Immature natural killer cell (primary cell): ENCODE measurements at places on chromosomes 6 and 20. TPM values are rescaled to one million over a fixed set of nuclear protein-coding genes. Genes with fewer than 3 reads are reported as not detected.
A peak's percentile ranks its signal among the peaks of the same experiment; 100 is the strongest.

RSPO3 gene
- not detected for polyA plus RNA-seq

GMDS gene
- polyA plus RNA-seq, result 22.5 TPM

CDH22 gene
- polyA plus RNA-seq, result not detected

CST7 gene
- polyA plus RNA-seq, result 2,521 TPM

GPR6 gene
- not detected for polyA plus RNA-seq

DNA sequence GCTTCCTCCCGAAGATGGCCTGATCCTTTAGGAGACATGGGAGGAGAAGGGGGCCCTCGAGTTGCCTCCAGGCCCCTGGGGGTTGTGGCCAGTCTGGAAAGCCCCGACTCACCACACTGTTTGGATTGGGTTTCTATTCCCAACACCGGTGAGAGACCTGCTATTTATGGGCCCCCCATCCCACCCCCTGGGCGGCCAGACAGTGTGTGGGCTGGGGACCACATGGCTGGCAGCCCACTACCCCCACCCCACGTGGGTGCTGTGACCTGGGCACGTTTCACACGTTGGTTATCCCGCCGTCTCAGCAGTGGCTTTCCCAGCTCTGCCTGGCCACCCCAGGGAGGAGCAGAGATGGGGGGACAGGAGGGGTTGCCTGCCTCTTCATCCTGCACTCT, 116.1 kb downstream of the VEGFA start:
- DNase-seq, result no peak
- no peaks in the 10 kb centered on the region for H3K4me1 ChIP-seq
- H3K36me3 ChIP-seq, result no peaks in the 10 kb centered on the region
- no peak overlapping the region for H3K4me3 ChIP-seq
- H3K27ac ChIP-seq, result no peak overlapping the region

GRCh38 chr6:137219664-137220252, 573 bp upstream of the IFNGR1 start:
- peak overlapping the region; percentile 81 for H3K27ac ChIP-seq
- H3K27me3 ChIP-seq, result peaks cover 12% of the 10 kb centered on the region
- peaks cover 3% of the 10 kb centered on the region for H3K36me3 ChIP-seq
- no peak for DNase-seq

DNA sequence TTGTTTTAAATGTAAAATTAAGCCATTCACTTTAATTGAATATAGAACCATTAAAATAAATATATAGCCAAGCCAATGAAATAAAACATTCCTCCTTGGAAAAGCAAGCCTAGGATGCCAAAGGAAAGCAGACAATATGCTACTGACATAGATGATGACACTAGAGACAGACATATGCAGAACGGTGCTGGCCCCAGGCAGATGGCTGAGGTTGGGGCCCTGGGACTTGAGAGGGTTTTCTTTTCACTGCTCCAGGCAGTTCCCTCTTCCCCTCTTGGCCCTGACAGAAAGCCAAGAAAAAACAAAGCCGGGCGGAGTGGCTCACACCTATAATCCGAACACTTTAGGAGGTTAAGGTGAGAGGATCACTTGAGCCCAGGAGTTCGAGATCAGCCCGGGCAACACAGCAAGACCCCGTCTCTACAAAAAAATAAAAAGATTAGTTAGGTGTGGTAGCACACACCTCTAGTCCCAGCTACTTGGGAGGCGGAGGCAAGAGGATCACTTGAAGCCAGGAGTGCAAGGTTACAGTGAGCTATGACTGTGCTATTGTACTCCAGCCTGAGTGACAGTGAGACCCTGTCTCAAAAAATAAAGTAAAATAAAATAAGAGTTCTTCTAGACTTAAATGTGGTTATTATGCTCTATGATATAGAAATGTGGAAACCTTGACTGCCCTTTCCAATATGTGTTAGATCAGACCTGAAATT, 31.2 kb downstream of the FASTKD5 start:
- no peak for DNase-seq
- H3K4me3 ChIP-seq, result no peak overlapping the region
- no peak overlapping the region for H3K27ac ChIP-seq
- no peaks in the 10 kb centered on the region for H3K27me3 ChIP-seq
- peaks cover 11% of the 10 kb centered on the region for H3K4me1 ChIP-seq

DNA sequence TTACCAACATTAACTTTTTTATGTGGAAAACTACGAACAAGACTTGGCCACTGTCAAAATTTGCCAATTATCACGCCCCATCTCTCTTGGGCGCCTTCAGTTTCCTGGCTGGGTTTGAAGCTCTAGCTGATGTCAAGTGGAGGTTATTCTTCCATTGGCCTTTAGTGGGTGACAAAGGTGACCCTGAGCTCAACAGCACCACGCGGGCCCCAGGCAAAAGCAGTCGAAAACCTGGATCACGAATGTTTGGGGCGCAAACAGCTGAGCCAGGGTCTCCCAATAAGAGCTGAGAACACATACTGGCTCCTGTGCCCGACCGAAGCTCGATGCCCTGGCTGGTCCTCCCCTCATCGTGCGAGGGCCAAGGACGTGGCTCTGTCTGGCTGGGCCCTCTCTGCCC, 26.8 kb downstream of the SLC17A9 start:
- DNase-seq, result no peak
- peak overlapping the region; percentile 78 for H3K27ac ChIP-seq
- peaks cover 46% of the 10 kb centered on the region for H3K4me1 ChIP-seq
- H3K27me3 ChIP-seq, result peaks cover 17% of the 10 kb centered on the region
- H3K4me3 ChIP-seq, result no peak overlapping the region

GRCh38 chr6:30884521-30885480, 482 bp downstream of the DDR1 start:
- peaks cover 3% of the 10 kb centered on the region for H3K36me3 ChIP-seq
- peaks cover 16% of the 10 kb centered on the region for H3K4me1 ChIP-seq
- peak overlapping the region; percentile 79 for H3K4me3 ChIP-seq

GRCh38 chr6:88605271-88605670, 358.1 kb downstream of the RNGTT start:
- H3K4me1 ChIP-seq, result no peaks in the 10 kb centered on the region
- H3K27ac ChIP-seq, result no peak overlapping the region
- H3K36me3 ChIP-seq, result peaks cover 10% of the 10 kb centered on the region
- no peaks in the 10 kb centered on the region for H3K27me3 ChIP-seq

DNA sequence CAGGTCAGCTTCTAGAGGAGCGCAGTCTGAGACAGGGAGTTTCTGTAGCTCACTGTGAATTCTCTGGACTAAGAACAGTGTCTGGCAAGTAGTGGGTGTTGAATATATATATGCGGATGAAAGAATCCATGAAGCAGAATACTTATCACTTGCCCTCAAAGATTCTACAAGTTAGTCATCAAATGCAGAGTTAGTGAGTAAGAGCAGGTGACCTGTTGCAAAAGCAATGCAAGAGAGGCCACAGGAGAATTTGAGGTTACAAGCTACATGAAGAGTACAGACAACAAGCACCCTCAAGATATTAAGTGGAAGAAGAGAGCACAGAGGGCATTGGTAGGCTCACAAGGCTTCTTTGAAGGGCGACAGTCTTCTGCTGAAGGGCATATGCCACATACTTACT, 103.4 kb upstream of the BTBD3 start:
- no peak overlapping the region for H3K27ac ChIP-seq
- no peaks in the 10 kb centered on the region for H3K4me1 ChIP-seq
- no peaks in the 10 kb centered on the region for H3K27me3 ChIP-seq
- DNase-seq, result no peak
- H3K4me3 ChIP-seq, result no peak overlapping the region

GRCh38 chr6:170281331-170282292, 9.3 kb downstream of the DLL1 start:
- H3K36me3 ChIP-seq, result no peaks in the 10 kb centered on the region
- no peak overlapping the region for H3K4me3 ChIP-seq
- no peak for DNase-seq
- peaks cover 35% of the 10 kb centered on the region for H3K27me3 ChIP-seq
- H3K27ac ChIP-seq, result no peak overlapping the region
- peaks cover 55% of the 10 kb centered on the region for H3K4me1 ChIP-seq

- H3K27ac ChIP-seq, result no peak overlapping the region
- no peak overlapping the region for H3K4me3 ChIP-seq
- H3K27me3 ChIP-seq, result peaks cover 2% of the 10 kb centered on the region
- no peaks in the 10 kb centered on the region for H3K36me3 ChIP-seq
Observed at GRCh38 chr6:139841794-139842215, 467.4 kb upstream of the CITED2 start.

- DNase-seq, result no peak
- H3K4me1 ChIP-seq, result no peaks in the 10 kb centered on the region
- H3K36me3 ChIP-seq, result no peaks in the 10 kb centered on the region
- H3K4me3 ChIP-seq, result no peak overlapping the region
- H3K27me3 ChIP-seq, result no peaks in the 10 kb centered on the region
Observed at GRCh38 chr6:115602466-115602865, 458.2 kb downstream of the FRK start.

GRCh38 chr6:140572867-140573266, 1198.4 kb upstream of the CITED2 start:
- no peaks in the 10 kb centered on the region for H3K4me1 ChIP-seq
- no peaks in the 10 kb centered on the region for H3K27me3 ChIP-seq
- H3K4me3 ChIP-seq, result no peak overlapping the region
- DNase-seq, result no peak

DNA sequence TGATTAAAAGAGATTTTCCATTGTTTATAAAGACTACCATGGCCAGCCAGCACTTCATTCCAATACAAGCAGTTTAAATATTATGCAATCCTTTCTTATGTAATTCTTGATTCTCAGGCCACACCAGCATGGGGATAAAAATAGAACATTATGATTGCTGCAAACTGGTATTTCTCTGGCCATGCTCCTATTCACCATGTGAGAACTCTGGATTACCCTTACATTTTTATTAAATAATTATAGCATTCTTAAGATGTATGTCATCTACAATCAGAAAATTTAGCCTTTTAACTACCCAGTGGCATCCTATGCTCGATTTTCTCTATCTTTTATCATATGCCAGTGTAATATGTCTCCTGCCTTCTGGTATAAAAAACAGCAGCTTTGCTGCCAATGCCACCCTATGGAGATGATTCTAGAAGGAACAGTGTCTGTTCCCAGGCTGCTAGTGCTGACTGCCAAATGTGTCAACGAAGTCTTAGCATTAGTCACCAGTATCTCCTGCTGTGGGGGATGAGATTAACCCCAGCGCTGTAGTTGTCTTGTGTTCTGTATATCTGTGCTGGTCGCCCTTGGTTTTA, 501.4 kb downstream of the BCKDHB start:
- H3K27me3 ChIP-seq, result no peaks in the 10 kb centered on the region
- no peak for DNase-seq
- H3K4me1 ChIP-seq, result no peaks in the 10 kb centered on the region
- no peak overlapping the region for H3K4me3 ChIP-seq

- H3K4me1 ChIP-seq, result no peaks in the 10 kb centered on the region
- H3K27me3 ChIP-seq, result no peaks in the 10 kb centered on the region
- H3K36me3 ChIP-seq, result no peaks in the 10 kb centered on the region
- peak; percentile 34 for DNase-seq
- H3K4me3 ChIP-seq, result no peak overlapping the region
Observed at GRCh38 chr6:80094017-80094416, 12.5 kb upstream of the BCKDHB start.

- H3K36me3 ChIP-seq, result no peaks in the 10 kb centered on the region
- no peak overlapping the region for H3K27ac ChIP-seq
- peaks cover 2% of the 10 kb centered on the region for H3K27me3 ChIP-seq
- no peaks in the 10 kb centered on the region for H3K4me1 ChIP-seq
- DNase-seq, result no peak
Observed at GRCh38 chr20:53360852-53361251, 232.8 kb downstream of the ZNF217 start.
